ENCODE measurements at places on chromosomes 5 and 9. TPM values are rescaled to one million over a fixed set of nuclear protein-coding genes. Genes with fewer than 3 reads are reported as not detected.

DNA sequence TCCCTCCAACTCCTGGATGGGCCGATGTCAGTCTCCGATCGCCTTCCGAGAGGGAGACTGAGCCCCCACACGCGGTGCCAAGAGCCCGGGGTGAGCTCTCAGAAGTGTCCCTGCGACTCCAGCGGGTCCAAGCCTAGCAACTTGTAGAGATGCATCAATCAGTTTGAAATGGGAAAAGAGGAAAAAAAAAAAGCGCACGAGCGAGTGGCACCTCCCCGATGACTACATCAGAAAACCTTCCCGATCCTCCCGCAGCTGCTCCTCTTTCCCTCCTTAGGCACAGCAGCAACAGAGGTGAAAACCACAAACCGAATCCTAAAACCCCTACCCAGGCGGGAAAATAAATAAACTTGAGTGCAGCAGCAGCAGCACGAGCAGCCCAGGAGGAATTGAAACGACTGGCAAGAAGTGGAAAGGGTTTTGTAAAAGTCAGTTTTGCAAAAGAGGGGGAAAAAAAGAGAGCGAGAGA lies 1.0 kb upstream of the EFNA5 start:
- H3K27me3 ChIP-seq, result peaks cover 46% of the 10 kb centered on the region
- no peak for DNase-seq
- no peaks in the 10 kb centered on the region for H3K36me3 ChIP-seq
- H3K4me1 ChIP-seq, result peaks cover 39% of the 10 kb centered on the region

DNA sequence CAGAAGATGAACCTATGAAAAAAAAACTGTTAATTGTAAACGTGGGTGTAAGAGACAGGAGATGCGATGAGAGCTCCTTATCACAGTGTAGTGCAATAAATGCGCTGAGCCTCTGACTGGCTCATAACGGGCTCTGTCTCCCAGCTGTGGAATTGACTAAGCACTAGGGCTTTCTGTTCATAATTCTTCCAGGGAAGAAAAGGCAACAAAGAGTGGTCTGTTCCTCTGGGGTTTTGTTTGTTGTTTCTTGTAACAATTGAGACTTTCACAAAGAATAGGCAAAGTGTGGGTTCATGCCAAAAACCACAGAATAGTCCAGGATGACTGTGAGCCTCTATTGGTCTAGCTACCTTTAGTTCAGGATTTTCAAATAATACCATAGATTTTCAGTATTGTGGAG lies 39.4 kb downstream of the UBE2QL1 start:
- H3K27me3 ChIP-seq, result peaks cover 6% of the 10 kb centered on the region
- H3K36me3 ChIP-seq, result no peaks in the 10 kb centered on the region
- H3K27ac ChIP-seq, result no peak overlapping the region
- no peak overlapping the region for H3K4me3 ChIP-seq
- H3K4me1 ChIP-seq, result no peaks in the 10 kb centered on the region

Gene PPP1R26
- 22.8 TPM for total RNA-seq

DNA sequence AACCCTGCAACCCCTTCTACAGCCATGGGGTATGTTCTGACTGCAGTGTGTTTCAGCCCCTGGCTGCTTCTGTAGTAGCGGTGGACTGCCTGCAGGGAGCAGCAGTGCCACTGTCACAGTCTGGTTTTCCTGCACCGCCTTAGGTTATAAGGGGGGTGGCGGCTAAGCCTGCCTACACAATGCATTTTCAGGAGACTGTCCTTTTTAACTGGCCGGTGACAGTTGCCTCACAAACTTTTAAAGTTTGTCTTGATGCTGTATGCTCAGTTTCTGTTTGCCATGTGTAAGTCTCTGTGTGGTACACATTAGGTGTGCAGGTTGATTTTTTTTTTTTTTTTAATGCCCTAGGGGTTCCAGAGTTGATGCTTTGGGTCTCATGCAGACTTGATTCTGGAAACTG lies 53.0 kb downstream of the NUP214 start:
- H3K27me3 ChIP-seq, result no peaks in the 10 kb centered on the region
- H3K4me1 ChIP-seq, result peaks cover 4% of the 10 kb centered on the region
- H3K4me3 ChIP-seq, result no peak overlapping the region
- DNase-seq, result peak; percentile 61
- H3K27ac ChIP-seq, result no peak overlapping the region
- peaks cover 100% of the 10 kb centered on the region for H3K36me3 ChIP-seq

DNA sequence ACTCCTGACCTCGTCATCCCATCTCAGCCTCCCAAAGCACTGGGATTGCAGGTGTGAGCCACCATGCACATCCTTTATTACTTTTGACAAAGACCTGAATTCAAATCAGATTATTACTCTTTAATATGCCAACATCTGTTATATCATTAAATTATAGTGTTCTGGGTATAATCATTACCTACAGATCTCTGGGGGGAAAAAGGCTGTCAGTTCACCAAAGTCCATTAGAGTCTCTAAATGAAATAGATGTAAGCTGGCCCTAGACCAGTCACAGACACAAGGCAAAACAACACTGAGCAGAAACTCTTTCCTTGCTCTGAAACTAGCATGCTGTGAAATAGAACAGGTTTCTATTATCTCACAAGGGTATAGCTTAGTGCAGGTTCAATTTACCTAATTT lies 21.6 kb upstream of the TRIO start:
- no peak overlapping the region for H3K4me3 ChIP-seq
- no peaks in the 10 kb centered on the region for H3K36me3 ChIP-seq
- no peaks in the 10 kb centered on the region for H3K27me3 ChIP-seq

All from lower lobe of right lung (tissue), 2 donors.